ENCODE measurements at places on chromosomes 7 and 10. TPM values are rescaled to one million over a fixed set of nuclear protein-coding genes. Genes with fewer than 3 reads are reported as not detected.

COPS6 gene
- 169 TPM for total RNA-seq

TRPV5 gene
- total RNA-seq, result not detected

ENTPD1 gene
- not detected for total RNA-seq

RNF32 gene
- total RNA-seq, result 1.9 TPM

TFAM gene
- 68.9 TPM for total RNA-seq

GIMAP2 gene
- total RNA-seq, result not detected

CYP17A1 gene
- total RNA-seq, result not detected

OPN1SW gene
- not detected for total RNA-seq

KCNIP2 gene
- 0.32 TPM for total RNA-seq

NKX6-2 gene
- total RNA-seq, result 0.44 TPM

ABCC2 gene
- total RNA-seq, result 142 TPM

NKX1-2 gene
- total RNA-seq, result not detected

IDE gene
- 26.6 TPM for total RNA-seq

ELOVL3 gene
- 0.22 TPM for total RNA-seq

GPR158 gene
- 0.06 TPM for total RNA-seq

ICA1 gene
- 1.6 TPM for total RNA-seq

COL26A1 gene
- 0.51 TPM for total RNA-seq

GARIN1A gene
- 0.34 TPM for total RNA-seq

C10orf105 gene
- not detected for total RNA-seq

ACSM6 gene
- not detected for total RNA-seq

GIMAP6 gene
- not detected for total RNA-seq

ZNF25 gene
- 1.6 TPM for total RNA-seq

KIN gene
- total RNA-seq, result 11.4 TPM

DEPP1 gene
- 2.0 TPM for total RNA-seq

STEAP4 gene
- 0.07 TPM for total RNA-seq

PRSS37 gene
- not detected for total RNA-seq

H2BK1 gene
- not detected for total RNA-seq

NUTM2B gene
- 0.30 TPM for total RNA-seq

DMBT1 gene
- total RNA-seq, result 0.19 TPM

ZNF775 gene
- 5.6 TPM for total RNA-seq

SFXN2 gene
- total RNA-seq, result 2.9 TPM

MYH16 gene
- 0.50 TPM for total RNA-seq

FAM13C gene
- 0.08 TPM for total RNA-seq

C10orf62 gene
- total RNA-seq, result not detected

CYP3A4 gene
- total RNA-seq, result not detected

TBXAS1 gene
- 14.5 TPM for total RNA-seq
